ENCODE measurements at places on chromosomes 13 and 19.
A peak's percentile ranks its signal among the peaks of the same experiment; 100 is the strongest.

- no peak for DNase-seq
These were observed 45.1 kb upstream of the TPM4 start for GRCh38 chr19:16030964-16031871.

DNA sequence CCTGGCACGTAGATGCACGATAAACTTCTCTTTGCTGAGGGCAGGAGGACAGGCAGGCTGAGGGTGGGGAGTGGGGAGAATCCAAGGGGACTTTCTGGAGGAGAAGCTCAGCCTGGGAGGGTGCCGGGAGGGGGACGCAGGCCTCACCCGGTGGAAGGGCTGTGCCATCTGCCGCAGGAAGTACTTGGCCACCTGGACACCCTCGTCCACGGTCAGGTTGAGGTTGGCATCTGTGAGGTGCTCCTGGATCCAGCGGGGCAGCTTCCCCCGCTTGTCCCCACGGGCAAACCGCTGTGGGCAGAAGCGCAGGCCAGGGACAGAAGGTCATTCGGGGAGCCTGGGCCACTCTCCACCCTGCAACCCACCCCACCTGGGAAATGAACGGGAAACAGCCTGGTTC, 11.5 kb downstream of the KLC3 start:
- no peak for DNase-seq

DNA sequence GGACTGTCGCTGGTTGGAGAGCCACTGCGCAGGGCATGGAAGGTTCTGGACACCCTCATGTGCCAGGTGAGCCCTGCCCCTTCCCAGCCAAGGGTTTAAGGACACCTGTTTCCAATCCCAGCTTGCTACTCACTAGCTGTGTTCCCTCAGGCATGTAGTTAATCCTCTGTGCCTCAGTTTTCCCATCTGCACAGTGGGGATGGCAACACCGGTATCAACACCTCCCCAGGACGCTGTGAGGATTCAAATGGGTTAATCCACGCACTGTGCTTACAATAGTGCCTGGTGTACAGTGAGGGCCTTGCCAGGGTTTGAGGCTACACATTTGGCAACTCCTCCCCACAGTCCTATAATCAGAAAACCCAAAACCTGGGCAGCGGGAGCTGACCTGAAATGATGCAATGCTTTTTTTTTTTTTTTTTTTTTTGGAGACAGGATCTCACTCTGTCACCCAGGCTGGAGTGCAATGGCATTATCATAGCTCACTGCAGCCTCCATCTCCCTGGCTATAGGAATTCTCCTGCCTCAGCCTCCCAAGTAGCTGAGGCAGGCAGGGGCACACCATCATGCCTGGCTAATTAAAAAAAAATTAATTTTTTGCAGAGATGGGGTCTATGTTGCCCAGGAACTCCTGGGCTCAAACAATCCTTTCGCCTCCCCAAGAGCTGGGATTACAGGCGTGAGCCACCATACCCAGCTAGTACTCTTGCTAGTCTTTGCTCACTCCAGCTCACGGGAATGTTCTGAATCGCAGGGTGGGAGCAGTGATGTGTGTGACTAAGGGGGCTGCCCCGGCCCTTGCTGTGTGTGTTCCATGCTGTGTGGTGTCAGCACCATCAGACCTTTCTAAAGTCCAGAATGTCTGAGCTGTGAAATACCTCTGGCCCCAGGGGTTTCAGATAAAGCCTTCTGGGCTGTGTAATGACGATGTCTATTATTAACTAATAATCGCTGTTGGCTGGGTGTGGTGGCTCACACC, 2.3 kb downstream of the ACP4 start:
- no peak for DNase-seq

- DNase-seq: no peak
These were observed 6.1 kb downstream of the SAFB start for GRCh38 chr19:5628919-5629481.

- DNase-seq: no peak
These were observed 69.2 kb downstream of the ATP11A start for GRCh38 chr13:112759053-112759452.

- DNase-seq: peak; percentile 19
These were observed 9.7 kb downstream of the INAFM1 start for GRCh38 chr19:47284324-47284899.

DNA sequence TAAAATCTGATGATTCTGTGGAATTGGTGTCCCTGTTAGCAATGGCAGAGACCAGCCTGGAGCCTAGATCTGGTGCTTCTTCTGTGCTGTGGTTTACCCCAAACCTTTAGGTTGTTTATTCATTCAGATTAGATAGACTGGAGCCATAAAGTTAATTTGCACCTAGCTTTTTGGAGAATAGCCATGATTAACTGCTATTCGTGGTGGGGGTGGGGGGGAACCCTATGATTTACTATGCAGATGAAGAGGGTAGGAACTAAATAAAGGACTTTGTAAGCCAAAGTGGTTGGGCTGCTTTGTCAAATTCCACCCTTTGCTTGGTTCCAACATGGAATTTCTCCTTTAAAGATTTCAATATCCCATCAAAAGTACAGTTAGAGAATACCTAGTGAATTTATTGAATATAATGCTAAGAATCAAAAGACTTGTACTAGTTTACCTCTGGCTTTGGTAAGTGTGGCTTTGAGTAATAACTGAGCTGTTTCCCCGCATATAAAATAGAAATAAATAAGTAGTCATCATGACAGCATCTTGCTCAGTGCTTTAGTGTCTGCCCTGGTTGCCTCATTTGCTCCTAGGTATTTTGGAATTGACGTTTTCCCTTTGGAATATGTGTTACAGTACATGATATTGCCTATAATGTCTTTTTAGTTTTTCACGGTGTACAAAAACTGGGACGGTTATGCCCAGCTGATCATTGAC, 27.6 kb downstream of the SKA3 start:
- DNase-seq: no peak

GRCh38 chr13:59229861-59230260, 933.9 kb downstream of the DIAPH3 start:
- no peak for DNase-seq

DNA sequence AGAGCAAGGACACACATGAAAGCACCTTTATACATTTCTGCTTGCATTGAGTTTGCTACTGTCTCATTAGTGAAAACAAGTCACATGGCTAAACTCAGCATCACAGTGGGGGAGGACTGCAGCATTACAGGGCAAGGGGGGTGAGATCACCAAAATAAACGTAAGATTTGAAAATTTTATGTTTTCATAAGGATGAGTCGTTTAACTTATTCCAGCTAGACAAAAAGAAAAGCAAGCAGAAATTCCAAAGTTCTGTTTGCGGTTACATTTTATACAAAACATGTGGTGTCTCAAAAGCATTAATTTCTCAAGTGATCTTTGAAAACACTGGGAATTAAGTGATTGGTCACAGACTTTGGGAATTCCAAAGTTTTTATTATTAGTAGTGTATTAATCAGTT, 261.4 kb upstream of the RXFP2 start:
- DNase-seq: no peak

DNA sequence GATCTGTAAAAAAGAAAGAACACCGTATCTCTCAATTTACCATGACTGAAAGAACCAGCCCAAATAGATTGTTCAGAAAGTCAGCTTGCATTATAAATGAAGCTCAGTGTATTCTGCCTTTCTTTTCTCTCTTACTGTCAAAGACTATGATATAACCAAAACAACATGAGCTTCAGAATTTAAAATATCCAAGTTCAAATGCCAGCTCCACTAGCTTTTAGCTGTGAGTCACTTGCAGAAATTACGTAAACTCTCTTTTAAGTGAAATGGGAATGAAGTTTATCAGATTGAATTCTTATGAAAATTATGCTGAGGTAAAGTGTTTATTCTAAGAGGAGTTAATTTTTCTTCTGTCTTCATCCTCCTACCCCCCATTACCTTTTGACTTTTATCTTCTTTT, 20.0 kb upstream of the POSTN start:
- no peak for DNase-seq

DNA sequence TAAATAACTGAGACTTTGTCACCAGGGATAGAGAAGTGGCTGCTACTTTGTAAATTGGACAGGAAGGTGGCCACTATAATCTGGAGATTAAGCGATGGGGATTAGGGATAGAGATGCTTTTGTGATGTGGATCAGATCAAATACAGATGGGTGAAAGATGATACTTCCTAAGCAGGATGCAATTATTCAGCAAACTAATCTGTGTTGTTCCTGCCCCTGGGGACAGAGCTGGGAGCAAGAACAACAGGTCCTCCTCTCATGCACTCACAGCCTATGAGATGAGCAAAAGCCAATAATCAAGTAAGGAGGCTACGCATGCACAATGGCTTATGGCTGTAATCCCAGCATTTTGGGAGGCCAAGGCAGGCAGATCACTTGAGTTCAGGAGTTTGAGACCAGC, 4.6 kb downstream of the RGL3 start:
- DNase-seq: no peak

GRCh38 chr19:10214784-10215183, 16.3 kb downstream of the S1PR2 start:
- DNase-seq: no peak

DNA sequence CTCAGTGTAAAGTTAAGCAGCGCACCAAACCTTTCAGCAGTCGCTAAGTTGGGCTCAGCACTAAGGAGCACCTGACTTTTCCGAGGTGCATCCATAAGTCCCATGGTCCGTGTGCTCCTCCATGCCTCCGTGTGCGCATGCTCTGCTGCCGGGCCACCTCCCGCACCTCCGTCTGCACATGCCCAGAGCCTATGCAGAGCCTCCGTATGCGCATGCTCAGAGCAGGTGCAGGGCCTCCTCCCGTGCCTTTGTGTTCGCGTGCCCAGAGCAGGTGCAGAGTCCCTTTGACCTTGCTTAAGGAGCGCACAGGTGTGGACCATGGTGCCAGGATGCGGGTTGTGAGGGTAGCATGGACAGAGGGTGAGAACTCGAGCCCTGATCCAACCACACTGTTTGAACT, 46.0 kb downstream of the ATP11A start:
- DNase-seq: no peak

DNA sequence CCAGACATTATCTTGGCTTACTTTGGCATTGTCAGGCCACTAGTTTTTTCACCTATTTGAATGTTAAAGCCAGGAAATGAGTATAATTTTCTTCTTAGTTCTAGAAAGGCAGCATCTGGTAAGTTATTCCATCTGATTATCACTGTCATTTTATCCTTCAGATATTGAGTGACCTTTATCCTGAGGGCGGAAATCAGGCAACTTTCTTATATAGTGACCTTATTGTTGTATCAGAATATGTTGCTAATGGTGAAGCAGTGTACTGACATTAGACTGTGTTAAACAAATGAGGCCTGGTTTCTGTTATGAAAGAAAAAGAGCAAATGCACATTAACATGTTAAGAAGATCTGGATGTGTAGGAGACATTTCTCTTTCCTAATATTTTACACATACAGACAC, 5.4 kb upstream of the NDFIP2 start:
- DNase-seq: no peak

GRCh38 chr13:21232196-21232595, 55.7 kb downstream of the MRPL57 start:
- DNase-seq: no peak

GRCh38 chr19:7526059-7526929, 3.9 kb downstream of the MCOLN1 start:
- DNase-seq: no peak

GRCh38 chr13:49731766-49732165, 40.5 kb upstream of the EBPL start:
- no peak for DNase-seq

Measured in DMS79 (cell line).